ENCODE measurements at places on chromosomes 1 and 21.

- DNase-seq, result no peak
Measured at GRCh38 chr1:76144247-76144646, 69.7 kb downstream of the ST6GALNAC3 start.

DNA sequence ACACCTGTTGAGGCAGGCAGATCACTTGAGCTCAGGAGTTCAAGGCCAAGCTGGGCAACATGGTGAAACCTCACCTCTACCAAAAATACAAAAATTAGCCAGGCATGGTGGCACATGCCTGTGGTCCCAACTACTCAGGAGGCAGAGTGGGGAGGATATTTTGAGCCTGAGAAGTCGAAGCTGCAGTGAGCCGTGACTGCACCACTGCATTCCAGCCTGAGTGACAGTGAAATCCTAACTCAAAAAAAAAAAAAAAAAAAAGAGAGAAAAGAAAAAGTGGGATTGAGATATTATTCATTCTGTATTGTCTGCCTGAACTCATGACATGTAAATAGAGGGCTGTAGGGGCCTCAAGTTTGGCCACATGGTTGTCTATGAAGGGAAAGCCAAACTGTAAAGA is 37.3 kb downstream of the WNT2B start:
- no peak for DNase-seq

- DNase-seq, result no peak
Measured at GRCh38 chr1:22562584-22563583, at the start of gene EPHA8. EPHA8 (plus strand) TSS chr1:22563489; CDS start chr1:22563636, 147 bp downstream.

DNA sequence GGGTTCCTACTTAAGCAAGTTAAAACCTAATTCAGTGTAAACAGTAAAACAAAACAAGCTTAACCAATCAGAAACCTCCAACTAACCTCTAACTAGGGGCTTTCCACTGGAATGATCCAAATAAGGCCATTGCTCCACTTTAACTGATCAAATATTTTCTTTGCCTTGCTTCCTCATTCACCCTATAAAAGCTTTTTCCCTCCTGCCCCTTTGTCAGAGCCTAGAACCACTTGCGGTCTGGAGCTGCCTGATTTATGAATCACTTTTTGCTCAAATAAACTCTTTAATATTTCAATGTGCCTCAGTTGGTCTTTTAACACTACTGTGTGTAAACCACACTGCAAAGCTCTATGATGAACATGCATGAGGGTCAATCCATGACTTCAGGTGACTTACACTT is 4.5 kb upstream of the FAM89A start:
- DNase-seq, result no peak

GRCh38 chr1:166980818-166981217 is 5.5 kb upstream of the ILDR2 start:
- DNase-seq, result no peak

GRCh38 chr1:30895944-30896660 is 12.5 kb downstream of the SDC3 start:
- DNase-seq, result no peak

- DNase-seq, result no peak
Measured at GRCh38 chr1:209817691-209818090, 10.1 kb upstream of the UTP25 start.

DNA sequence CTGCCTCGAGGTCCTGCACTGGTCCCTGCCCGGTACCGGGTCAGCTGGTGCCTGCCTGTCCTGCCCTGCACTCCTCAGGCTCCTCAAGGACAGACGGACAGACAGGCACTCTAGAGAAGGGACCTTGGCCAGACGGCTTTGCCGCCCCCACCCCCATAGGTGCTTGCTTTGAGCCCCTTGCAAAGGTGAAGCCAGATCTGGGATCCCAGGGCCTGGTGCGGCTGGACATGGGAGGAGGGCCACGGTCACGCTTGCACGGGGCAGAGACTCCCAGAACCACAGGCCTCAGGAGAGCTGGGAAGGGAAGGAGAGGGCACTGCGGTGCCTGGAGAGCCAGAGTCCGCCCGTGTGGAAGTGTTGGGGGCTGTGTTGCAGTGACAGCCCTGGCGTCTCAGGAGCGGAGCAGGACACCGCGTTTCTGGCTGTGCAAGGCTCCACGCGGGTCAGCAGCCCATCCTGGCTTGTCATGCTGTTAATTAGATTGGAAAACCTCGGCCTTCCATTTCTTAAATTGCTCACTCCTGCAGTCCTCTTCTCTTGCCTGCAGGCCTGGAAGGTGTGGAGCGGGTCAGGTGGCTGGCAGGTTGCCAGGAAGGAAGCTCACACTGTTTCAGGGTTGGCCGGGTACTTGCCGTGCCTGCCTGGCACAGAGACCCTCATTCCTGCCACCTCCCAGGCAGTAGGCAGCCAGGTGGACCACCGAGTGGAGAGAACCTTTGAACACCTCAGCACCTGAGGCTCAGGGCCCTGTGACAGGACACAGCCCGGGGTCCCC is 16.3 kb downstream of the COL18A1 start:
- DNase-seq, result no peak
